ENCODE measurements at places on chromosomes 6 and 20. TPM values are rescaled to one million over a fixed set of nuclear protein-coding genes. Genes with fewer than 3 reads are reported as not detected.

The AGER gene
- total RNA-seq = 17.4 TPM

The PTCRA gene
- not detected for total RNA-seq

The FOXQ1 gene
- total RNA-seq = not detected

The BMP6 gene
- total RNA-seq = 13.4 TPM

The WFDC10B gene
- total RNA-seq = not detected

The DUSP15 gene
- 3.4 TPM for total RNA-seq

The RSPH4A gene
- total RNA-seq = 1.3 TPM

The PAK5 gene
- total RNA-seq = not detected

DNA sequence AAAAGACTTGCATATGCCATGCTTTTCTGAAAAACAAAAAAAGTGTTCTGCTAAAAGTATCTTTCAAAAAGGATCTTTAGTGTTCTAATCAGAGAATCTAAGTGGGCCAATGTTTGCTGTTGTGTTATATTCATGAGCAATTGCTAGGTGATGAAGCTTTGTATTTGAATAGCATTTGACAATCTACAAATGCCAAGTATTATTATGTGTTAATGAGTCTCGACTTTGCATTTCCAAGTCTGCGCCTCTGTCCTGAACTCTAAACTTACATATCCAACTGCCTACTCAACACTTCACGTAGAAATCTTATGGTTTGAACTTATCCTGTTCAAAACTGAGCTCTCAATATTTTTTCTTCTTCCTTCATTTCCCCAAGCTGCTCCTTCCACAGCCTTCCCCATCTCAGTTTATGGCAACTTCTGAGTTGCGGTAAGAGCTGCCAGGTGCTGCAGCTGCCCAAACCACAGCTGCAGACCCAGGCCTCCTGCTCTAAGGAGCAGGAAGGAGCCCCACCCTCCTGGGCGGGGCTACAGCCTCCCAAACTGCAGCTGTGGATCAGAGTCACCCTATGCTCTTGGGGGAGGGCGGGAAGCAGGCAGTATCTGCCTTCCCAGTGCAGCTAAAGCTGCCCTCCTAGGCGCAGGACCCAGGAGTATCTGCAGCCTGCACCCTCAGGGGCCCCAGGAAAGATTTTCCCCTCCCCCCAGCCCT lies 16.7 kb upstream of the MAK start:
- no peak for DNase-seq

DNA sequence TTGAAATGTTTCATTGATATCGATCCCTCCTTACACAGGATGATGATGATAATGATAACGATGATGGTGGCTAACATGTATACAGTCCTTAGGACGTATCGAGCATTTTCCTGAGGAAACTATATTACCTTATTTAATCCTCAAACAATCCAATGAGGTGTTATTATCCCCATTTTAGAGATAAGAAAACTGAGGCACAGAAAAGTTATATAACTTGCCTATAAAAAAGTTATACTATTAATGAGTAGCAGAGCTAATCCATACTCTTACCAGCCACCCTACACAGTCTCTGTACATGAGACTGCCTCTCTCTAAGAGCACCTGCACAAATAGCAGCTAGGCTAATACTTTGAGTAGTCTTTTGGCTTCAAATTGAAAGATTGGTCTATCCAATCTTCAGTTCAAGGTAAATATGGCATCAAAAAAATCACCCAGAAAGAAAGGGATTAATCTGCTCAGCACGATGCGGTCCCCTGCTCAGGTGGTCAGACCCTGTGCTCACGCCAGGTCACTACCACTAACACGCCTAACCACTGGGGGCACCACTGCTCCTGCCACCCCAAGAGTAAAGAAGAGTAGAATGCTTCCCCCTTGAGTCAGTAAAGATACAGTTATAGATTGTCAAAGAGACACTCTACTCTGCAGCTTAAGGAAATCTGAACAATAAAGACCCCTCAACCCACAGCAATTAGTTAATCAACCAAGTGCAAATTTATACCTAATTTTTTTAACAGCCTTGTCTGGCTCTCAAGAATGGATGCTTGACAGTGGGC lies 15.0 kb downstream of the GABBR1 start:
- no peak for DNase-seq

- DNase-seq = no peak
Observed at GRCh38 chr6:105779110-105779509, 307.0 kb upstream of the PRDM1 start.

- no peak for DNase-seq
Observed at GRCh38 chr6:170434117-170434820, 118.8 kb downstream of the PSMB1 start.

- no peak for DNase-seq
Observed at GRCh38 chr6:27176096-27176495, 71.4 kb upstream of the PRSS16 start.

GRCh38 chr20:31719644-31720485 lies 2.8 kb downstream of the BCL2L1 start:
- DNase-seq = no peak

DNA sequence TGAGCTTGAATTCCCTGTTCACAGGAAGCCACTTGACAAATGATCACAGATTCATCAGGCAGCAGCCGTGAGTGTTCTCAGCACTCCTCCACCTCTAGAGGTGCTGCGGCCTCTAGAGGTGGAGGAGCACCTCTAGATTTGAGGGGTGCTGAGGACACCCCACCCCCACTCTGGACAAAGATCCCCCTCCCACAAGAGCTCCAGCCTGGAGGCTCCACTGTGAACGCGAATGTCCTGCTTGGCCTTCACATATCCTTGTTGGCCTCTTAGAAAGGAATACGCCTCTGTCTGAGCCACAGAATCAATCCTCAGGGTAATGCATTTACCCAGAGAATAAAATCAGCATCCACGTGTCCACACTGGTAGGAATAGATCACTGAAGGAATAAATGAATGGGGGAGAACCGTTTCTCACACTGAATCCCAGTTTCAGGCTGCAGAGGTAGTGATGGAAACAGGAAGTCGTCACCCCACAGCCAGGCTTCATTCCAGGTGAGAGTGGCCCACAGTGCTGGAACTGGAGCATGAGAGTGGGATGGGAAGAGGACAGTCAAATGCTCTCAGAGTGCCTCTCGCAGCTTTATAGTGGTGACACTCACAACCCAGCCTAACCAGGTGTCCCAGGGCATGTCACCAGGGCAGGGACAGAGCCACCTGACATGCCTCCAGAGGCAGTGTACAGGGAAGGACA lies 16.6 kb downstream of the NPEPL1 start:
- DNase-seq = no peak

DNA sequence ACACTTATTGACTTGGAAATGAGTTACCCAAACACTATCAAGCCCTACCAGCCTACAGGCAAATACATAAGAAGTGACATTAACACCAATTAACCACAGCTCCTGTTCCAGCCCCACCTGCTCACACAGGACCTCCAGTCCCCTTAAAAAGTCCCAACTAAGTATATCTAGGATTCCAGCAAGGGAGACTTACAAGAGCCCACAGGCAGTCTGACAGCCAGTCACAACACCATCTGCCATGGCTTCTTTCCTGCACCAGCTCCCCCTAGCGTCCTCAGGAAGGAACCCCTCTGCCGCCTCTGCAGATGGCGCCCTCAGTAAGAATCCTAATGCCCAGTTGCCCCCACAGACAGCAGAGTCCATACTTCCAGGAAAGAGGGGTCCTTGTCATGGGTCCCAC lies 122.1 kb downstream of the HIVEP2 start:
- DNase-seq = no peak

DNA sequence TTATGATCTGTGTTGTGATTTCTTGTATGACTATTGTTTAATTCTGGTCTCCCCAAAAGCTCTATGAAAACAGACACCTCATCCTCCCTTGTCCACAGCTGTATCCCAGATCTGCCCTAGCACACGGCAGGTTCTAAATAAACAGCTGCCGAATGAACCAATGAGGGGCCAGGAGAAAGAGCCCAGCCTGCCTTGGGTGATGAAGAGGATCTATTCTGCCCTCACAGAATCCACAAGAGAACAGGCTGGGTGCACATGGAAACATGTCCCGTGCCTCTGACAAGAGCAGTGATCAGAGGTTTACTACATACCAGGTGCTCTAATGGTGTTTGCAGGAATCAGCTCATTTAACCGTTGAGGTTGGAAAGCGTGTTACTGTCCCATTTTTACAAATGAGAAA lies 15.6 kb upstream of the TLDC2 start:
- no peak for DNase-seq

DNA sequence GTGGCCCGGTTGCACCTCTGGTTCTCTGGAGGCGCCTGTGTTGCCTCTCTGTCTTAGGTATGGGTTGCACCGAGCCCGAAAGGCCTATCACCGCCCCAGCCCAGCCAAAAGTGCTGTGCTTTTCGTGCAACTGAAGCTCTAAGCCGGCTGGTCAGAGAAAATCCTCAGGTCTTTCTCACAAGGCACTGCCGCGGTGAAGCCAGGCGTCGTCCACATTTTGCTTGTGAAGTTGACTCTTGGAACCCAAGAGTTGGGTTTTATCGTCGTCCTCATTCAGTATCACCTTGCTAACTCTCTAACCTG lies 726 bp upstream of the EMILIN3 start:
- DNase-seq = no peak

DNA sequence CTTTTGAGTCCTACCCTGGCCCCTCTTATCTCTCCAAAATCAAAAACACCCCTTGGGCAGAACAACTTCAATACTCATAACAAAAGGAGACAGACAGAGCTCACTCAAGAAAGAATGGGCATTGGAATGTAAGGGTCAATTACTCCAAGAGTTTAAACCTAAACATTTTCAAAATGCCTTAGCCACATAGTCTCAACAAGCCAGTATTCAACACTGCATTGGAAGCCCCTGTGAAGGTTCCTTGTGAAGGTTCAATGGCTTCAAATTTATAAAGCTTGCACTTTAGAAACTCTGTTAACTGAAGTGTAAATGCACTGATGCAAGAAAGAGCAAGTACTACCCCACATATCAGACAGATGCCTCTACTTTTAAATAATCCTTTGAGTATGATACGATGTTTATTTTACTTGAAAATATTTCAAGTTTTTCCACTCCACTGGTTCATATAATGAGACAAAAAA lies 139.1 kb upstream of the LAMP5 start:
- DNase-seq = no peak

DNA sequence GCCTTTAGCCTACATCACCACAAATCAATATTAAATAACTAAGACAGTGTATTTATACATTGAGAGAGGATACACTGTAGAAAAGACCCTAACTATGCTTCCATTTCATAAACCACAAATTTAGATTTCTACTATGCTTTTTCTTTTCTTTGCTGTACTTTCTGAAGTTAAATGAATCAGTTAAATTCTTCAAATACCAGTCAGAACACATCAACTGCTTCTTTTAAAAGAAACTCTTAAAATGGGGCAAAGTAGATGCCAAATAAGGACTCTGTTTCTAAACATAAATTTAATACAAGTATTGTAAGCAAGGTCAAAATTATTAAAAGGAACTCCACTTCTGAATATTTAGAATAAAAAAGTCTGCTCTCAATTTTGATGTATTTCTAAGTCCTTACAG lies 76.9 kb downstream of the GMDS start:
- no peak for DNase-seq

DNA sequence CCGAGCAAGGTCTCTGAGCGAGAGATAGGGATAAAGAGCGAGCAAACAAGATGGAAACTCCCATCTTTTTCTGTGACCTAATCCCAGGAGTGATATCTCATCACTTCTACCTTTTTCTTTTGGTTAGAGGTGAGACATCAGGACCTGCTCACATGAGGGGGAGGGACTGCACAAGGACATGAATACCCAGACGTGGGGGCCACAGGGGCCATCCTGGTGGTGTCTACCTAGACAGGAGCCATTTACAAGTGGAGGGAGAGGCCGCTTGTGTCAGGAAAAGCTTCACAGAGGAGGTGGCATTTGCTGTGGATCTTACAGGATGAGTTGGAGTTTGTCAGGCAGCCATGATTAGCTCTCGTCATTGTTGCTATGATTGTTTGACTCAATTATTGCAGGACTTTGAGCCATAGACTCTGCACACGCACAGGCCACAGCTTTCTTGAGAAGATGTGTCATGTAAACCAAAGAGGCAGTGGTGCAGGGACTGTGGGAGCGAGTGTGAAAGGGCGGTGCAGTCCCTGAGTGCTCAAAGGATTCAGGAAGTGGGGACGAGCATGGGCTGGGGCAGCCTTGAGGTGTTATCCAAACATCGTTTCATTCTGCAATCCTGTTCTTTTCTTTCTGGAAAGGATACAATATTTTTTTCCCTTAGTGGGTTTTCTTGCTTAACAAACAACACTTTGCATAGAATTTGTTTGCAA lies 7.7 kb downstream of the NPEPL1 start:
- DNase-seq = no peak
